NK-92 treated with Interleukin-12 subunit alpha and Interleukin-12 subunit beta, amount 100 ng/mL, for 24 hours (cell line): ENCODE measurements at places on chromosomes 4 and X.

DNA sequence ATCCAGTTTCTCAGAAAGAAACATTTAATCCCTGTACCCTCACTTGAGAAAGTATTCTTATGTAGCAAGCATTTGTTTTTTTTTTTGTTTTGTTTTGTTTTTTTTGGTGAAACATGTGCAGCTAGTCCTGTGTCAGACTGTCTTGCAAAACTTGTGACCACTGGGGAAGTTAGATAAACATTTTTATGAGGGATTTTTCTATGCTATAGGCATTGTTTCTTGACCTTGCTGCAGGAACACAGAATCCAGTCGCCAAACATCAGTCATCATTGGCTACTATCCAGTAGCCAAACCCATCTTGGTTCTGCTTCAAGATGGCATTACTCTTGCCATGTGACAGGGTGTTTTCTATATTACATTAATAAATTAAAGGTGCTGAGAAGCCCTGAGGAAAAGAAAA lies 7.7 kb upstream of the MAPK10 start:
- DNase-seq = no peak

DNA sequence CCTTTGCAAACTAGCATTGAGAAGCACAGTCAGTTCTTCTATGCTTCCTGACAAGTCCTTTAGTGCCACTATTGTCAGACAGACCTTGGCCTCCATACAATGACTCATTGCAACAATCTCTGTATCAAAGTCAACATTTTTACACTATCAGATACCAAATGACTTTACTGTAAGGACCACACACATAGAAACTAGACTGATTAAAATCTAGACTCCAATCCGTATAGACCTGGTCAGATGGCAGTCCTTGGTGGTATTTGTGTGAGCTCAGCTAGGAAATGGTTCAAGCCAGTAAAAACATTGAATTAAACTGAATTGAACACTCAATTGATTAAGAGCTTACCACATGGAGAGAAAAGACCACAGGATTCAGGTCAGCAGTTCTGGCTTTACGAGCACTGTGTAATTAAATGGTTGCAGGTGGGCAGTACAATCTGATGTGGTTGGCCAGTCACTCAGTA lies 549.8 kb upstream of the LCORL start:
- no peak for DNase-seq

- no peak for DNase-seq
Measured at GRCh38 chr4:77127837-77128621, 29.0 kb upstream of the CCNG2 start.

- no peak for DNase-seq
Measured at GRCh38 chr4:53005149-53005546, 143.0 kb downstream of the RASL11B start.

DNA sequence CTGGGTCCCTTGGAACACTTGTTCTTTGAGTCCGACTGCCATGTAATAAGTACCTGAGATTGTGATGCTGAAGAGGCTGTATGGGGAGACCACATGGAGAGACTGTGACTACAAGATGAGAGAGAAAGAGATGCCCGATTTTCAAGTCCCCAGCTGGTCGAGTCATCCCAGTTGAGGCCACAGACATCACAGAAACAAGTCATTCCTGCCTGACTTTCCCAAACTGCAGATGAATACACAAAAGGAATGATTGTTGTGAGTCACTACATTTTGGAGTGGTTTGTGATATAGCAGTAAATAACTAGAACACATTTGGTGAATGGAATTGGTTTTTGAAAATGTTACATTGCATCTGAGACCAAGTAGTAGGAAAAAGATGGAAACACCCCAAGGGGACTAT lies 9.0 kb upstream of the YIPF7 start:
- no peak for DNase-seq

DNA sequence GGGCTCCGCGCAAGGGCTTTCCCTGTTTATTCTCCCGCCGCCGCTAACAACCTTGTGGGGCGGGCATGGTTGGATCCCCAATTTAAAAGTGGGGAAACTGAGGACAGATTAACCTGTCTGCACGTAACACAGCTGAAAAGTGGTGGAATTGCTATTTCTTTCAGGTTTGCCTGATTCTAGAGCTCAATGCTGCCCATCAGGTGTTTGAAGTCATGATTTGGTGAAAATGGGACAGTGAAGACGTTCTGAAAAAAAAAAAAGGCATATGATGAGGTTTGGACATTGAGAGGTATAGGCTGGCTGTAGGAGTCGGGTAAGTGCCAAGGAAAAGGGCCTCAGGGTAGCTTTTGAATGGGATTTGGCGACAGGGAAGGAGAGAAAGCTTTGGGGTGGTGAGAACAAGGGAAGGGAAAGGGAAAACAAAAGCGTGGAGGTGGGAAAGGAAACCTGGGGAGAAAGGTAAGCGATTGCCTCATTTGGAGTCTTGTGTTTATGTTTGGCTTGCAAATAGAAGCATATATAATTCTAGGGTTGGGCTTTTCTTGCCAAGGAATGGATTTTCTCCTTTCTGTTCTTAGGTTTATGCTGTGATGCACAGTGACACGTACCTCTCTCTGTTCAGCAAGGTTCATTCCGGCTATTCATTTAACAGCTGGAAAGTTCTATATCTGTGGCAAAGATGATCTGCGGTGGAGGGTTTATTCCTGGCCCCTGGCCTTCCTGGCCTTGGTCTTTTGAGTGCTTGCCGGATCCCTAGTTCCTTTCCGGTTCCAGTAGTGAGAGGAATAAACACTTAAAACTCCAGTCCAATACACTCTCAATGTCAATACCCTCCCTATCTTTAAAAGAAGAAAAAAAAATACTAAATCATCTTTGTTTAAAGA lies 2.4 kb upstream of the STIM2 start:
- DNase-seq = no peak

GRCh38 chrX:31181377-31182000 lies 109.6 kb upstream of the FTHL17 start:
- no peak for DNase-seq

DNA sequence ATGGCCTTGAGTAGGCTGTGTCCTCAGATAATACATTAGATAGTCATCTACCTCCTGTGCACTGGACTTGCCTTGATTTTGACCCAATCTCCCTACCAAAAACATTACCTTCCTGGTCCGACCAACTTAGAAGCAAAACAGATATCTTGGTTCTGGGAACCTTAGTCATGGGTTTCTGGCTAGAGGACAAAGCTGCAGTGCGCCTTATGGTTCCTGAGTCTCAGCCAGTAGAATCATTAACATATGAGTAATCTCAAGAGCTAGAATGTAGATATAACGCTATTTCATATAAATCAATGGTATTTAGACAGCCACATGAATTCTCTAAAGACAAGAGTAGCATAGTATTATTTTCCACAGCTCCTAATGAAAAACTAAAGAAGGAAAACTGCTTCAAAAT lies 83.1 kb downstream of the GRIA3 start:
- DNase-seq = no peak

DNA sequence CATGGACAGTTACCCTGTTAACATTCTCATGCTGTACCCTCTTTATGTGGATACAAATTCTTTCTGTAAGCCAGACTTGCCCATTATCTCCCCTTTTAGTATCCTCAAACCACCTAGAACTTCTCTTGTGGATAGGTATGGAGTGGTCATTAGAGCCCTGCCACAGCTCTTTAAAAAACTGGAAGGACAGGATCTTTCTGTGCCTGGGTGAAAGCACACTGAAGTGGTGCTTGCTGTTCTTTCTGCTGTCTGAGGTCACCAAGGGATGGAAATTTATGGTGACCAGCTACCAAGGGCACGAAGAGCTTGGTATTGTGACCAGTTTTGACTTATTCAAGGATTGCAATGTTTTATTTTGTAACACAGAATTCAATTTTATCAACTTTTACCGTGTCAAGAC lies 344.2 kb downstream of the CBLL2 start:
- no peak for DNase-seq

GRCh38 chr4:38396845-38397547 lies 267.0 kb upstream of the KLF3 start:
- DNase-seq = no peak
